ENCODE measurements at places on chromosomes 2 and 18.

- DNase-seq: no peak
Observed at GRCh38 chr2:88808652-88809051, 117.2 kb downstream of the RPIA start.

GRCh38 chr2:234111523-234111922, 61.0 kb downstream of the SPP2 start:
- no peak for DNase-seq

- DNase-seq: no peak
Observed at GRCh38 chr2:226802573-226802972, 3.0 kb upstream of the IRS1 start.

- DNase-seq: no peak
Observed at GRCh38 chr2:9282128-9283112, 75.8 kb downstream of the ASAP2 start.

DNA sequence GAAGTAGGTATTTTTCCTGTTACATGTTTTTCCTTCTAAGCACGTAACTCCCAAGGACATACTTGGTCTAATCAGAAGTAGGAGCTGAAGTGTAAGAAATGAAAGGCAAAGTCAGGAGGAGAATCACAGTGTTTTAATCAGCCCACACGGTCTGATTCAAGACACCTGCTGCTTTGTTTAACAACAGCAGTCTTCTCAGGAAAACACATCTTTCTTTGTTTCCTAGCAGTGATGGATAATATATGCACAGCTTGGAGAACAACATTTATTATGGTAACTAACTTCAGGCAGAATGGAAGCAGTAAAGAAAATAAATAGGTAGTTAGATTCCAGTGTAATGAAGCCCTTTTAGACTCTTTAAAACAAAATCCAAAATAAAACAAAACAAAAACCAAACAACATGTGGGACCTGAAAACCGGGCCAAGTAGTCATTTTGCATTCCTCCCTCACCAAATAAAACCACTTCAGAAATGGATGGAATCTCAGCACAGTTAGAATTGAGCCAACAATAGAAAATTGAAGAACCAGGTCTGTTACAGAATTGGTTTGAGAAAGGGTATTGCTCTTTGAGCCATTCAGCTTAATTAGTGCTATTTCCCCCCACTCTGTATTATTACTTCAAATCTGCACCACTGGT, 61.1 kb upstream of the UGP2 start:
- DNase-seq: no peak

DNA sequence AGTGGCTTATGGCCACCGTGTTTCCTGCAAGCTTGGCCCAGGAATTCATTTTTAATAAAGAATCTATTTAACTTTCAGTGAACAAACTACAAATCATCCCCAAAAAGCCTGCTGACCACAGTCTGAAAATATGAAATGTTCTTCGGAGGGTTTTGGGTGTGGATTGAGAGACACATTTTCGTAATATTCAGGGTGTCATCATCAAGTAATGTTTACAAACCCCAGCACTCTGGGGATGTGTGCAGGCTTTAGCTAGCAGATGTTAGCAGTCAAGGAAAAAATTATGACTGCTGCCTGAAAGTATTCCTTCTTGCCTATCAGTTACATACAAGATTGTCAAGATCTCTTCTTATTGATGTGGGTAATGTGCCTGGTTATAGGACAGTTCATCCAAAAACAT, 143.9 kb upstream of the FN1 start:
- no peak for DNase-seq

GRCh38 chr2:195392446-195393336, 264.3 kb upstream of the SLC39A10 start:
- no peak for DNase-seq

GRCh38 chr18:24014986-24015638, 558 bp downstream of the TTC39C start:
- DNase-seq: no peak

DNA sequence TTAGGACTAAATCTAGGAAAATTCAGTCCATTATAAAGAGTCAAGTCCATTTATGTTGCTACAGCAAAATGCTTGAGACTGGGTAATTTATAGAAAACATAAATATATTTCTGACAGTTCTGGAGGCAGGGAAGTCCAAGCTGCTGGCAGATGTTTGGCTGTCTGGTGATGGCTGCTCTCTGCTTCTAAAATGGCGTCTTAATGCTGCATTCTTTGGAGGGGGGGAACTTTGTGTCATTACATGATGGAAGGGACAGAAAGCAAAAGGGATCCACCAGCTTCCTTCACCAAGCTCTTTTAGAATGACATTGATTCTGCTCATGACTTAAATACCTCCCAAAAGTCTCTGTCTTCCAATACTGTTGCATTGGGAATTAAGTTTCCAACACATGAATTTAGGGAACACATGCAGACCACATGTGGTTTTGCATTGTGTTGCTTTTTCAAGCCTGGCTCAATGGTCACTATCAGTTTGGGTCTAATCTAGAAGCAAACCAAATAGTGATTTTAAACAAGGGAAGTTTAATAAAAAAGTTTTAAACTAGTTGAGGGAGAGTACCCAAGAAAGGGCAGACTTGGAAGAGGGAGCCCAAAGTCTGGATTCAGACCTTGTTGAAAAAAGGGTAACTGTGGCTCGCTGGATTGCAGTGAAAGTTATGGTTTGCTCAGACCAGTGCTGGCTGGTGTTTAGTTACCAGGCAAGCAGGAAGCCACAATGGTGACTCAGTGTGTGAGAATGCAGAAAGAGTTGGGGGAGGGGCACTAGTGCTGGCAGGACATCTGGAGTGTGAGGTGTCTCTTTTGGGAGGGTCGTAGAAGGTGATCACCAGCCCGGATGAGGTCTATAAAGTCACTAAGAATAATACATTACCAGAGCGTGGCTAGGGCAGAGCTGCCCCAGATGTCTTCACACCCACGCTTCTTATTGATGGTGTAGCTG, 30.8 kb downstream of the C18orf54 start:
- no peak for DNase-seq

DNA sequence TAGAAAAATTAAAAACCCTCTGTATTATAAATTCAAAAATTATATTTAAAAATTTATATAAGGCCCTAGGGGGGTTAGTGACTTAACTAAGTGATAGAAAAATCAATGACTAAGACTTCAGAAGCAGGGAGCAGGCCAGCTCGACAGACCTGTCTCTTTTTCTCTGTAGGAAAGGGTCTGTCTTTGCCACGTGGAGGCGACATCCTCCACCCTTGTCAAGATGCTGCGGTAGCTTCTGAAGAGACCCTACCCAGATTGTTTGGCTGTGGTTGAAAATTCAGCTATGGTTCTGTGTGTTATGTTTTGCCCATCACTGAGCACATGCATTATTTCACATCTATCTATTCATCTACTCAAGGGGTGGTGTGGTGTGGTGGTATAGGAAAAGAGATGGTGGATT, 8.2 kb upstream of the SLC4A3 start:
- DNase-seq: no peak

- DNase-seq: no peak
Observed at GRCh38 chr2:204019572-204020501, 83.3 kb downstream of the ICOS start.

DNA sequence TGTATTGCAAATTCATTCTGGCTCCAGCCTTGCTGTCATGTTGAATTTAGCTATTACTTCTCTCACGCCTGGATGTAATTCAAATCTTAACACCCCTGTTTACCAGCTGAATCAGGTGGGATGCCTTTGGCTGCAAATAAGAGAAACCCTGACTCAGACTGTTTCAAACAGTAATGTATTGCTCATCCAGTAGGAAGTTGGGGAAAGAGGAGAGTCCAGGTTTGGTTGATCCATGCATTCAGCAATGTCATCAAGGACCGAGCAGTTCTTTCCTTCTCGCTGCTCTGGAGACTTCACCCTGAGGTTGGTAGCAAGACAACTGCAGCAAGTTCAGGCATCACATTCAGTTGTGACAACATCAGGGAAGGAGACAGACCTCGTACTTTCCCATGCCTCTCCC, 6.4 kb upstream of the DARS1 start:
- DNase-seq: no peak

DNA sequence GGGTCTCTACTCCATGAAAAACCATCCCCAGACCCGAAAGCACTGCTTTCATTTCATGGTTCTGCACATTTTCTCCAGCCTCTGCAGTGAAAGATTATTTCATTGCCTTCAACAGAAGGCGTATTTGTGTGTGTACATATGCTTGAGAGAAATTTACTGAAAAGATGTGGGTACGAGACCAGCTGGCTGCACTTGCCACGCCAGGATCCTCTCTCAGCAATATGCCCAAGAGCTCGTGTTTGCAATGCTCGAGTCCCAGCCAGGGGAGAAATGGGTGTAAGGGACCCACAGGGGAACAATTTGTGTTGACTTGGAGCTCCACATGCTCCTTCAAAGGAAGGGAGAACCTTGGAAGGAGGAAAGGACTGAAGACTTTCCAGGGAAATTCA, 37.3 kb downstream of the TMEM177 start:
- no peak for DNase-seq

DNA sequence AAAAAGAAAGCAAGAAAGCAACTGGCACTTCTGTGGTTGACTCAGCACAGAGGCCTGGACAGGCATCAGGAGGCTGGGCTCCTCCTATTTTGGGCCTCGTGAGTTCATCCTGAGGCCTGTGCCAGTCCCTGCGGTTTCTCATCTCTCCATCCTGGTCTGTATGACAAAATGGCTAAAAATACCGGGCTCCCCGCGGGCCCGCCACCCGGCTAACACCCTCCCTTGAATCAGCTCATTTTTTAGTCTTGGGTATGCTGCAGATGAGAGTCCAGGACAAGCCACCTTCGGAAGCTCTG, 62.3 kb upstream of the YWHAQ start:
- DNase-seq: no peak

Measured in NCI-H524 treated with DMSO at 0.1 percent for 48 hours (cell line).